ENCODE measurements at places on chromosomes 6 and 20.

GRCh38 chr6:72651967-72652956 lies 30.4 kb downstream of the KCNQ5 start:
- no peak for DNase-seq

GRCh38 chr20:2276015-2276414 lies 19.8 kb upstream of the TGM3 start:
- no peak for DNase-seq

GRCh38 chr20:43284486-43284885 lies 94.8 kb upstream of the PTPRT start:
- DNase-seq, result no peak

DNA sequence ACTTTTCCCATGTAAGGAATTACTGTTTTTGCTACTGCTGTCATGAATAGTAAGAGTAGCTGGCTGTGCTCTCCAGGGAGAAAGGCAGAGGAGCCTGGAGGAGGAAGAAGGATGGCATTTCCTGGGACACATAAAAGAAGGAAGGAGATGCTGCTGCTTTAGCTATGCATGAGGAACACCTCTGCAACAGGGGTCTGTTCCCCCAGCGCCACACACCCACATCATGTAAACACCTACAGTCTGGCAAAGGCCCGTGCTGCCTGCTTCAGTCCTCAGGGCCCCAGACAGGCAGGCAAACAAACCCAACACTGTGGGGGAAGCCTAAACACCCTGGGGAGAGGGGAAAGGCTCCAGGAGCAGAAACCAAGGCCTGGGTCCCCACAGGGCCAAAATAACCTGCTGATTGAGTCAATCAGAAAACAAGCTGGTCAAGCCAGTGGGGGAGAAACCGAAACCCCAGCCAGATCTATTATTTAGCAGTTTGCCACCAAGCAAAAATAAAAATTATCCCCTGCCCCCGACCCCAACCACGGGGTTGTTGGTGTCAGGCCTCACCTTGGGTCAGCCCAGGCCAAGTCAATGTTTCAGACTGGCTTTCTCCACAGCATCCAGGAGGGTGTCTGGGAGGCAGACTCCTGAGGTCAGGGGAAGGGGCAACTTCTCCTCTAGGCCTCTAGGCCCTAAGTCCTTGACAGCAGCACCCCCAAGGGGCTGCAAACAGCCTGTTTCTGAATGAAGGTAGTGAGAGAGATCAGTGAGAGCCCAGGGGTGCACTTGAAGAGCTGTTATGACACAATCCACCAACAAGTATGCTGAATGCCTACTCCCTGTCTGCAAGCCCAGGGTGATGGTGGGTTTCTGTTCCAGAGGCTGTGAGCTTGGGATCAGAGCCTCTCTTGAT lies 34.6 kb upstream of the SCUBE3 start:
- DNase-seq, result no peak

- no peak for DNase-seq
Observed at GRCh38 chr6:87628424-87628823, 38.5 kb downstream of the ORC3 start.

DNA sequence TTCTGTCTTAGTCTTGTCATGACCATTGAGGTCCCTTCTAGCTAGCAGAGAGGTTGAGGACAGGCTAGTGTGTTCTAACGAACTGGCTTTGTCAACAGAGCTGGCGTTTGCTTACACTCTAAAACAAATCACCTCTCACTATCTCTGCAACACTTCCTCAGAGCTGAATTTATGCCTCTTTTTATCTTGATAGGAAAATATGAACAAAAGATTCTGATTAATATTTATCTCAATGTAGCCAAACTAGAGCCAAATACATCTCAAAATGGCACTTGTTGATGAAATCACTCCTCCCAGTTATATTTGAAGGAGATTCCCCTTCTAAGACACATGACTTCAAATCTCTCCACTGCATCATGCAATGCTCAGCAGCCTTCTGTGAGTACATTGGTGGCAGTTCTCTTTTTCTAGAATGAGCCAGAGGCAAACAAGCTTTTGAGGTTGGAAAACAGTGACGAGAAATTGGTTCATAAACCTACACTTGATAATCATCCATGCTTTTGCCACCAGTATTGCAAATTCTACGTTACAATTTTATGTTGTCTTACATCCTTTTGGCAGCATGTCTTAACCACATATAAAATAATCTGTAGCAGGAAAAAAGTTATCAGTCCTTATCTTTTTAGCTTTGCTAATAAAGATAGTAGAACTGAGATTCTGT lies 615.7 kb upstream of the CITED2 start:
- no peak for DNase-seq

- peak; percentile 14 for DNase-seq
Observed at GRCh38 chr6:47414423-47415167, 63.0 kb upstream of the CD2AP start.

DNA sequence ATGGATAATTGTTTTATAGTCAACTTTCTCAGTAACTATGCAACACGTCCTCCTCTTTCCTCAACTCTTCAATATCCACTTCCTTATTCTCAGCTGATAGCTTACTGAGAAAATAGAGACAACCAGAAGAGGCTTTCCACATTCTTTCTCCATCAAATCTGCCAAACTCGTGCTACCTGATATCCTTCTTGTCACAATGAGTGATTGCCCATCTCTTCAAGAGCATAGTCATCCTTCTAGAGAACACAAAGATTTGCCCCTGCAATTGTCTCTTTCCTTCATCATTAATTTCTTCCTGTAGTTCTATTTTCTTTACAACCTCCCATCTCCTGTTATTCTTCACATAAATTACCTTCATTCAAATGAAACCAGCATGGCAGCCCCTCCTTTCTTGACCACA lies 75.9 kb upstream of the RGS17 start:
- no peak for DNase-seq

DNA sequence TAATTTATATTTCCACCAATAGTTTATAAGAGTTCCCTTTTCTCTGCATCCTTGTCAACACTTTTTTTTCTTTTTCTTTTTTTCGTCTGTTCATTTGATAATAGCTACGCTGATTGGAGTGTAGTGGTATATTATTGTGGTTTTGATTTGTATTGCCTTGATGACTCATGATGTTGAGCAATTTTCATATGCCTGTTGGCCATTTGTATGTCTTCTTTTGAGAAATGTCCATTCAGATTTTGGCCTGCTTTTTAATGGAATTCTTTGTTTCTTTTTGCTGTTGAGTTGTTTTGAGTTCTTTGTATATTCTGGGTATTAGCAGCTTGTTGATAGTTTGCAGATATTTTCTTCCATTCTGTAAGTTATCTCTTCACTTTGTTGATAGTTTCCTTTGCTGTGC lies 773.4 kb downstream of the KIF16B start:
- DNase-seq, result no peak

DNA sequence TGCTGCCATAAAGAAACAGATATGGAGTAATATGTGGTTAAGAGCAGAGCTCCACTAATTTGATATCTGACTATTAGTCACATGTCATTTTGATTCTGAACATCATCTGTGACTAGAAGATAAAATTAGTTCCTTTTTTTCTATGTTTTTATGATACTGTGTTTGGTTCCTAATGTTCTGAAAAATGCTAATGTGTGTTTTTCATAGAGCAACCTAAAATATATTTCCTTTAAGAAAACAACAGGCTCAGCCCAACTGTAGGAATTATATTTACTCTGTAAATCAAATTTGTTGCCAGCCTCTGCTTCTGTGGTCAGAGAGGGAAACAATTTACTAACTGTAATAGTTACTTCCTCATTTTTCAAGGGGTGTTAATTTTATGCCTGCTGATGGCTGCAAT lies 33.3 kb upstream of the TXLNB start:
- DNase-seq, result no peak

GRCh38 chr6:46014511-46015118 lies 1.0 kb downstream of the CLIC5 start:
- DNase-seq, result peak; percentile 3

DNA sequence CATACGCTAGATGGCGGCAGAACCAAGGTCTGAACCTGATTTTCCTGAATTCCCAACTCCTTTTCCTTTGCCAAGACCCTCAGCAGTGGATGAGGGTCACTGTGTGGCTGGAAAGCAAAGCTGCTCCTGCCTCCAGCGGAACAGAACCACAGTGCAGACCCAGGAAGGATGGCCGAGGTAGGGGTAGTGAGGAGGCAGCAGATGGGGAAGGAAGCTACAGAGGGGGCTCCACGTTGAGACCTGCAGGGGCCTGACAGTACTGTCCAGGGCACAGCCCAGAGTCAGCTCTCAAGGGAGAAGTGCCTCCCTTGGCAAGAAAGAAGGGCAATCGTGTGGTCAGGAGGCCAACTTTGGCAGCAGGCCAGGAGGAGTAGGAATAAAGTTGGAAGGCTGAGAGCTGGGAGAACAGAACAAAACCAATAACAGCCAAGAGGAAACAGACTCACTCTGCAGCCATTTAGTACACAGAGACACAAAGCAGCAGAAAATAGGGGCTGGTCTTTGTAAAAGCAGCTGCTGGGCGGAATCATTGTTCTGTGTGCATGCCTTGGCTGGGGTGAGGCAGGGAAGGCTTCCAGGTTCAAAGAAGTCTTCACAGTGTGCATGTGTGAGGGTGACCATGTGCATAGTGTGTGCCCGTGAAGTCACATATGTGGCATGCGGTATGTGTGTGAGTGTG lies 3.1 kb downstream of the GABRR2 start:
- DNase-seq, result no peak

GRCh38 chr6:156651486-156651885 lies 125.7 kb upstream of the ARID1B start:
- no peak for DNase-seq

GRCh38 chr20:60845146-60845545 lies 406.9 kb upstream of the CDH4 start:
- DNase-seq, result no peak

GRCh38 chr6:8652710-8653109 lies 217.4 kb upstream of the SLC35B3 start:
- DNase-seq, result no peak

DNA sequence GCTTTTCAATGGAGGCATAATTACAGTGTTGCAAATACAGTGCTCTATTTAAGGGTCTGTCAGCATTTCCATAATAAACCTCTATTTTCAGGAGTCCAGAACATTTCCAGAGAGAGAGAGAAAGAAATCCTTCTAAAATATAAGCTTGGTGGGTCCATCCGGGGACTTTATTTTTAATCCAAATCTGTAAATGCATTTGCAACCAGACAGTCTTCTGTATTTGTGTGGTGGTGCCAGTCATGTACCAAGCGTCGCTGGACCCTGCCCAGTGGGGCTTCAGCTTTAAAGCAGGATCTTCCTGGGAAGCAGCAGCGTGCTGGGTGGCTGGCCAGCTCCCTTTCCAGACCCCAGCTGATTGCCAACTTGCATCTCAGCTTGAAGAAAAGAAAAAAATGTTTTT lies 256.5 kb upstream of the SUPT3H start:
- no peak for DNase-seq

DNA sequence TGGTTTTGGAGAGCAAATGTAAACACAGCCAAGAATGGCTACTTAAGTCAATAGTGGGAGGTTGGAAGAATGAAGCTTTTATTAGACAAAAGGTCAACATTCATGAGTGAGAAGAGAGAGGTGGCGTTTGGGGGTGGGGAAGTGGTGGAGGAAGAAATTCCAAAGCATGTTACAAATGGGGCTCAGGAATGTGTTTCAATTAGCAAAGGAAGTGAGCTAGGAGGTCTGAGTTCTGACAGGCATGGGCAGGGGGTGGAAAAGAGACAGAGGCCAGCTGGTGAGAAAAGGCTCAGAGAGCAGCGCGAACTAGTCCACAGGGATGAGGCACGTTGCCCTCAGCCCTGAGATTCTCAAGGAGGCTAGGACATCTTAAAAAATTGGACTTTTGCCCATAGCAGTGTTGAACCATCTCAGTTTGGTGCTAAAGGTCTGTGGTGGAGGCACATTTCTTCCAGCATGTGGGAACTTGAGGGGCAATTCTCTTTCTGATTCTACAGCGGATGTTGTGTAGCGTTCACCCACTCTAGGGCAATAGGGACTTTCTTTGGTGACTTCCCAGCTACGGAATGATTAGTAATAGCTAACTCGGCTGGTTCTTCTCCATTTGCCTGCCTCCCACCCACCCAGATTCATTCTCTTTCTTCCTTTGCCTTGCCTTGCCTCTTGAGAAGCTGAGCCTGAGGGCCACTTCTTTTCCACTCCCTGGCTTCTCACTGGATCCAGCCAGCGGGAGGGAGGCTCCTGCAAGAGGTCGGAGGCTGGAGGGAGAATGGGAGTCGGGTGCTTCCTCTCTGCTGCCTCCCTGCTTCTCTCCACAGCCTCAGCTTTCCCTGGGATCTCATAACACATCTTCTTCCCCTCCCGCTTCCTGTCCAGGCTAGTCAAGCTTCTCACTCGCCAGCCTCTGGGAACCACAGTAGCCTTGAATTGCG lies 45.1 kb upstream of the NEDD9 start:
- DNase-seq, result peak; percentile 27

- no peak for DNase-seq
Observed at GRCh38 chr6:161740486-161740885, 466.6 kb upstream of the AGPAT4 start.

DNA sequence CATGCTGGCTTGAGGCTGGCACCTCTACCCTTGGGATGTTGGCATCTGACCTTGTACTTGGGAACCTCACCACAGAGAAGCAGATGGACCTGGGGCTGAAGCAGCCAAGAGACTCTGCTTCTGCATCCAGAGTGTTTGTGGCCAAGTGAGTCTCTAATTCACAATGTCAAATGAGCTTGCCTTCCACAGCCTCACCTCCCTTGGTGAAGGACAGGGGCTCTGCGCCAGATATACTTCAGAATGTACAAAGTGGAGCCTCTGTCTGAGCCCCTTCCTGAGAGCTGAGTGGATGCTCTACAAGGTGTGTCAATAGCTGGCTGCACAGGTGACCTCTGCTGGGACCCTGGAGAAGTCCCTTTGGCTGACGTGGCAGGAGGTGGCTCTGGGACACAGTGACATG lies 508.9 kb downstream of the CDH26 start:
- DNase-seq, result no peak

GRCh38 chr6:166769648-166770047 lies 142.6 kb upstream of the RPS6KA2 start:
- no peak for DNase-seq

DNA sequence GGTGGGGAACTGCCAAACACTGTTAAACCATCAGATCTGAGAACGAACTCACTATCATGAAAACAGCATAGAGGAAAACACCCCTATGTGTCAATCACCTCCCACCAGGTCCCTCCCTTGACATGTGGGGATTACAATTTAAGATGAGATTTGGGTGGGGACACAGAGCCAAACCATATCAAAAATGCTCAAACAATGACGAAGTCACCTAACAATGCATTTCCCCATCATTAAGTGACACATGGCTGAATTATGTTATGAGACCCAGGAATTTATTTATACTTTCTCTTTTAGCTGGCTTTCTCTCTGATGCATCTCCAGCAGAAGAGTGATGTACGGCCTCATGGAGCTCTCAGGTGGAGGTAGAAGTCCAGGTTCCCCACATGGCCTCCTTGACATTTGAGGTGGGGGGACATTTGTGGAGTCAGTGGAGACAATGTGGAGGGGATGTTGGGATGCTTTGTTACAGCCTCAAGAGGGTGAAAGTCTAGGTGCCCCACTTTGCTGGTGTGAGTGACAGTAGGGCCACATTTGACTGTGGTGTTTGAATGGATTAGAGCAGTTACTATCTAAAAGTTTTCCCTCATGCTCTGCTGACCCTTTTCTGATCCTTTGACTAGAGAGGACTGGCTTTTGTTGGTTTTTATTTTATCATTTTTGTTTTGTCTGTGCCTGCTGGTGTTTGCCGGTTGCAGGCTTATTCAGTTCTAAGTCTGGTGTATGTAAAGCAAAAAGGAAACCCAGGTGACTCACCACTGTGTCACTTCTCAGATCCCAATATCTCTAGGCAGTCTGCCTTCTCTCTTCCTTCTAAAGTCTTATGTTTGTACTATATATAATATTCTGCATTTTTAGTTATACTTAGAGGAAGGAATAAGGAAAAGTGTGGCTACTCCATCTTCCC lies 18.5 kb upstream of the DCBLD1 start:
- no peak for DNase-seq

GRCh38 chr20:35988910-35989463 lies 20.6 kb downstream of the CNBD2 start:
- DNase-seq, result no peak

GRCh38 chr20:43541214-43541613 lies 17.6 kb upstream of the SGK2 start:
- no peak for DNase-seq

Measured in activated CD4-positive, alpha-beta T cell treated with anti-CD3 and anti-CD28 coated beads for 4 hours (primary cell).